ENCODE measurements at places on chromosomes 11 and 22.

DNA sequence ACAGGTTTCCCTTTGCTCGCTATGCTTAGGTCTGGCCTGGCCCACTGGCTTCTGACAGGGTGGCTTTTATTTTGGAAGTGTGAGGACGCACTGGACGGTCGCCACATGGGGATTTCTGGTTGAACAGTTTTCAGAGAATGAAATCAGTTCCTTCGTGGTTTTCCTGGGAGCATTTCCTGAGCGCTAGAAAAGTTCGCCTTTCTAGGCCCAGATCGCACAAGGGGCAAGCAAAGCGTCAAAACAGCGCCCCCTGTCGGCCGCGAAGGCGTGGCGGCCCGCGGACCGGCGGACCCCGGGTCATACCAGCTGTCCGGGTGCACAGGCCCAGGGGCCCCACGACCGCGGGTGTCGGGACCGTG is 12.7 kb upstream of the CYP2R1 start:
- peak; percentile 19 for DNase-seq

DNA sequence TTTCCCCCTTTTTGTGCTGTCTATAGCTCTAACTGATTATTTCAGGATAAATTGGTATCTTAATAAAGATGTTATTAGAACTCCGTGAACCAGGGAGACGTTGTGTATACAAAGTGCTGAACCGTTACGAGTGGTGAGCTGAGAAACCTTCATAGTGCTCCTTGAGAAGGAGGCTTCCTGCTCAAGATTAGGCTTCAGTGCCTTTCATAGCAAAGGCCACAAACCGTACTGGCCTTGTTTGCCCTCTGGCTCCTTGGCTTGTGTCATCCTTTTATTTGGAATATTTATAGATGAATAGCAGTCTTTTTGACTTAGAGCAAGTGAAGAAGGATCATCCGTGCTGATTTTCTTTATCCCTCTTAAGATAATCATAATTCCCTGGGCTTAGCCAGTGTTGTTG is 16.3 kb downstream of the EIF3L start:
- no peak for DNase-seq

DNA sequence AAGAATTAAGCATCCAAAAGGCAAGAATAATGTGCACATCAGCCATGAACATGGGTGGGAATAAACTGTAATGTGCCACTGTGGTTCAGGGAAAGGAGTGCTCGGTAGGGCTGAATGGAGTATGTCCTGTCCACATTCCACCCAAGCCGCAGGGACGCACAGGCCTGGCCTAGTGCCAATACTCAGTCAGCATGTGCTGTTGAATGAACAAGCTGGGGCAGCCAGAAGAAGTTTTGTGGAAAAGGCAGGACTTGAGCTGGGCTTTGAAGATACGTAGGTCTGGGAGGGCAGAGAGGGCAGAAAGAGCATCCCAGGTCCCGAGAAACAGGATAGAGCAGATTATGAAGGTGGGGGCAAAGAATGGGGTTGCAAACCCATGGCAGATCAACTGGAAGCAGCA is 60.0 kb upstream of the PLET1 start:
- no peak for DNase-seq

GRCh38 chr22:26502688-26503561 is 9.3 kb downstream of the TFIP11 start:
- peak; percentile 95 for DNase-seq

- no peak for DNase-seq
Observed at GRCh38 chr11:48099916-48100446, 116.6 kb upstream of the OR4B1 start.

Measured in GDM1 (cell line).